ENCODE measurements at places on chromosomes 2 and 18.
A peak's percentile ranks its signal among the peaks of the same experiment; 100 is the strongest.

- DNase-seq = no peak
These were observed 287.0 kb downstream of the SLC8A1 start for GRCh38 chr2:40164736-40165508.

GRCh38 chr2:191691016-191691735 is 13.2 kb downstream of the NABP1 start:
- peak; percentile 49 for DNase-seq

DNA sequence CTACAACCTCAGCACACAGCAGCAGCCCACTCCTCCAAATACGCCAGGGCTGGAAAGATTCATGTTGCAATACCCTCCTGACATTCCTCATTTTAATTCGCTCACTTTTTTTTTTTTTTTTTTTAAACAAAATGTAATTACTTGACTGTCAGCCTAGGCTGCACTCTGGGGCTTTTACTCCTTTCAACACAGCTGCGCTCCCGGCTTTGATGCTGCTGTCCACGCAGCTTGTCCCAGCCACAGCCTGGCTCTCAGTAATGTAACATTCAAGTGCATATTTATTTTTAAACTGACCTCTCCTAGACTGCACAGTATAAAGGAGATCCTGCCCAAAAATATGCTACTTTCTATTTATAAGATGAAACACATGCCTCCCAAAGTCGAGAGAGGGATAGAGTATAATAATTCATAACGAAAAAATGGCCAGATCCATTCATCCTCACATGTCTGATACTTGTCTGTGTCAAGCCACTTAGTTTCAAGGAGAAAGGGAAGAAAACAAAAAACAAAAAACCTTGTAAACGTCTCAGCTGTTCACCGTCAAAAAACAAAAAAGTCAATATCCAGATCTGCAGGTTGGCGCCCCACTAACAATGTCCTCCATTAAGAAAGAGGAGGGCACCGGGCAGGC is 949 bp downstream of the CDC42EP3 start:
- DNase-seq = no peak

- no peak for DNase-seq
These were observed 88.7 kb upstream of the MEIS1 start for GRCh38 chr2:66346231-66346664.

DNA sequence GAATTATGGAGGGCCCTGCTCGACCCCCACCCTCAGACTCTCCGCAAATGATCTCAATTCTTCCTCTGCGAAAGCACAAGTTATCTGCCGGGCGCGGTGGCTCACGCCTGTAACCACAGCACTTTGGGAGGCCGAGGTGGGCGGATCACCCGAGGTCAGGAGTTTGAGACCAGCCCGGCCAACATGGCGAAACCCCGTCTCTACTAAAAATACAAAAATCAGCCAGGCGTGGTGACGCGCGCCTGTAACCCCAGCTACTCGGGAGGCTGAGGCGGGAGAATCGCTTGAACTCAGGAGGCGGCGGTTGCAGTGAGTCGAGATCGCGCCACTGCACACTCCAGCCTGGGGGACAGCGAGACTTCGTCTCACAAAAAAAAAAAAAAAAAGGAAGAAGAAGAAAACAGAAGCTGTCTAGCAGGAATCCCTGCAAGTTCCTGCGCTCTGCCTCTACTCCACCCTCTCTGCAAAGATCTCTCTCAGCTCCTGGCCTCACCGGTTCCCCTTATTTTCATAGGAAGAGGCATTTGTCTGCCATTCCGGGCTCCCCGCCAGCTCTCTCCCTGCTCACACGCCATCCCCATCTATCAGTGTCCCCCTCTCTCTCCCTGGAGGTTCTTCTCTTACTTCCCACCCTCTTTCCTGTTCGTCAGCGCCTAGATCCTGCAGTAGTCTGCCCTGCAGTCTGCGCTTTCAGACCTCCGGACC is 13.5 kb upstream of the COLEC12 start:
- DNase-seq = no peak

DNA sequence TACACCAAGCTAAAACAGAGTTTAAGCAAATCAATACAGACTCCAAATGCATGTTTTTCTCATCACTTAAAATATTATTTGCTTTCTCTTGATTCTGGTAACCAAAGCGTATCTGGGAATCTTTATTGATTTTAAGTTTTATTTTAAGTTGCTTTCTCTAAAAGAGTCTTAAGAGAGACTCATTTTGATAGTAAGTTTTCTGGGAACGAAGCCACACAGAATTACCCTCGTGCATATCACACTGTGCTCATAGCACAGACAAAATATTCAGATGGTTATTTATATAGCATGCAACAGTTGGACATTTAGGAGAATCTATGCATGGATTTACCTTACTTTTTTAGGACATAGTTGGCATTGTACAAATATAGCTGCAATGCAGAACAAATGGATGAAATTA is 597.5 kb upstream of the NRXN1 start:
- DNase-seq = no peak

DNA sequence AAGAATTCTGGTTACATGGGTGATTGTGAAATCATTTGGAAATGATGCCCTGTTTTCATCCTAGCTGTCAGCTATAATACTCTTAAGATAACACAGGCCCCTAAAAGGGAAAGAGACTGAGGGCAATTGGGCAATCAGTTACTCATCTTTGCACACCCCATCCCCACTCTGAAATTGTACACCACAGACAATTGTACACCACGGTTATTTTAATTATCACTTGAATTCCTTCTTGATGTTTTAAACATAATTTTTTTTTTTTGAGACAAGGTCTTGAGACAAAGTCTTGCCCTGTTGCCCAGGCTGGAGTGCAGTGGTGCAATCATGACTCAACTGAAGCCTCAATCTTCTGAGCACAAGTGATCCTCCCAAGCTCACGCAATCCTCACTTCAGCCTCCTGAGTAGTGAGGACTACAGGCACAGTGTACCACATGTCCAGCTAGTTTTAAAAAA is 862.4 kb upstream of the ACVR2A start:
- DNase-seq = no peak

DNA sequence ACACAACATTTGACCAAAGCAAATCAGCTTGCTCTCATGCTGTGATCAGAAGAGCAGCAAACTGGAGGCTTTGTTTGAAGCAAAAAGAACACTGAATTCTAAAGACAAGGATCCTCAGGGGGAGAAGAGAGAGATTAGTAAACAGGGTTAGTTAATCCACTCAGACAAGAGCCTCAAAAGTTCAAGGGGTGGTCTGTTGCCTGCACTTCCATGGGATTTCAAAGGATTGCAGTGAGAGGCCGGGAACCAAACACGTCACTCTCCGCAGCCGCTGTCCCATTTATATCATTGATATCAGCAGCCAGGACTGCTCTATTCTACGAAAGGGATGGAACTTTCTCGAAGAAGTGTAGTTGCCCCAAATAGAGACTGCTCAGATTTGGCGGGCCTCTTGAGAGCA is 97.8 kb upstream of the SP3 start:
- DNase-seq = no peak

GRCh38 chr18:49364821-49365220 is 95.6 kb downstream of the DYM start:
- no peak for DNase-seq

- DNase-seq = no peak
These were observed 191.4 kb downstream of the PDE11A start for GRCh38 chr2:177881008-177881747.

DNA sequence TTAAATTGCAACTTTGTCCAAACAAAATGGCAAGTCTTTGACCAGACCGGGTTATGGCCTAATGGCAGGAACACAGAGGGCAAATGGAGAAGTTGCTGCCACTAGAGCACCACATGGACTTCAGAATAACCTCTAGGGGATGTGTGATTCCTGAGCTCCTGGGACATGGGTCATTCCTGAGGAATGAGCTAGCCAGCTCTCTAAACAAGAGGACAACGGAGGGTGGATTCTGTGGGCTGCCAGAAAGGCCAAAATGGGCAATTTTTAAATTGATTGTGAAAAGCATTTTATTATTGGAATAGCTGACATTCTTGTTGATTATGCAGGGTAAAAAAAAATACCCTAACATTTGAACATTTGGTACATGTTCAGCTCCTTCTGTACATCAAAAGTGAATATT is 109.8 kb upstream of the FZD5 start:
- no peak for DNase-seq

DNA sequence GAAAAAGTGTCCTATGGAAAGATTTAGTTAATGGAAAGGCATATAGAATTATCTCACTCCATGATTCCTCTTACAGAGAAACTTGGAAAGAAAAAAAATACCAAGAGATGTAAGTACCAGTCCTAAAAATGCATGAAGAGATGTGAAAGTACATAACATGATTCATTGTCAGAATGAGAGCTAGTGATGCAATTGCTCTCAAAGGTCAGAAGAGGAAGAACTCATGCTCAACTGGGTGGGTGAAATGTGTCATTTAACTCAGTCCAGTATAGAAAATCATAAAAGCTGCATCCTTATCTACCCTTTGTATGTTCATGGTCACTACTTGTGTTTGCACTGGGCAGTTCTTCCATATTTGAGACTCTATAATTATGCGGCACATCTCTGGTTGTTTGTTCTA is 300.0 kb upstream of the PIK3C3 start:
- no peak for DNase-seq

- DNase-seq = no peak
These were observed 42.3 kb downstream of the TRAK2 start for GRCh38 chr2:201408931-201409330.

DNA sequence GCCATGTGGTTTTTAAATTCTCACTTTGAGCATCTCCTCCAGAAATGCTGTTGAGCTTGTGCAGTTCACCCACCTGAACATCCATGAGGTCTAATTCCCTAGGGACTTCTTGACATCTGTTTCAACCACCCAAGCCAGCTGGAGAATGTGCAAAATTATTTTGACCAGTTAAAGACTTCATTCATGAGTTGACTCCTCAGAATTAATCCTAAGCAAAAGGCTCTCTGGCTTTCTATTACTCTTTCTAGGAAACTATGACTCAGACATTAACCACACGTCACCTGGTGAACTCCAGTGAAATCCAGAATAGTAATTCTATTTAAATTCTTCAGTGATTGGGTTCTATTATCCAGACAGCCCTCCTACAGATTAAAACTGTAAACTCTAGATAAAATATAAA is 247.5 kb downstream of the NBAS start:
- no peak for DNase-seq

DNA sequence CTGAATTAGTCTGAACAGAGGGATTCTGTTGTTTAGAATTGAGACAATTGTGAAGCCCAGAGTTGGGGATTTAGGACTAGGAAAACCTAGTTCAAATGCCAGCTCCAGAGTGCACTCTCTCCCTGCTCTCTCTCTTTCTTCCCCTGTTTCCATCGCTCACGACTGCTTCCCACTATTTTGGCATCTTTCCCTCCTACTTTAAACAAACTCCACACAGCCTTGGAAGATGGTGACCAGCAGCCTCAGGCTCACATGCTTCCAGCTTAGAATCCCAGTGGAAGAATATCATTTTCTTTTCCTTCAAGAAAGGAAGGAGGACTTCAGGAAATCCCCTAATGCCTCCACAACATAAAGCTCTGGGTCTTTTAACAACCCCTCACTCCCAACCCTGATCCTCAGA is 6.1 kb upstream of the DNMT3A start:
- no peak for DNase-seq

GRCh38 chr18:26215247-26215970 is 10.8 kb upstream of the TAF4B start:
- no peak for DNase-seq

- no peak for DNase-seq
These were observed 28.6 kb upstream of the MBOAT2 start for GRCh38 chr2:9032121-9032520.

DNA sequence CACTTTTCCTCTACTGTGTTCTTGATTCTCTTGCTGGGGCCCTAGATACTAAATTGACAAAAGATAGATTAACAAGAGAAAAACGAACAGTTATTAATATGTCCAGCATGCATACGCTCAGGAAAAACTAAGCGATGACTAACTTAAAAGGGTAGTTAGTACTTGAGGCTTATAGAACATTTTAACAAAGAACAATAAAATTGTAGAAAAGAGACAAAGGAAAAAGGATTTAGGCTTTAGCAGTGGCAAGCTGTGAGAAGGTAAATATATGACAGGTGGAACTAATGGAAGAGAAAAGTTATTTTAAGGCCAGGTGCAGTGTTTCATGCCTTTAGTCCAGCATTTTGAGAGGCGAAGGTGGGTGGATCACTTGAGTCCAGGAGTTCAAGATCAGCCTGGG is 75.6 kb downstream of the MRO start:
- DNase-seq = no peak

DNA sequence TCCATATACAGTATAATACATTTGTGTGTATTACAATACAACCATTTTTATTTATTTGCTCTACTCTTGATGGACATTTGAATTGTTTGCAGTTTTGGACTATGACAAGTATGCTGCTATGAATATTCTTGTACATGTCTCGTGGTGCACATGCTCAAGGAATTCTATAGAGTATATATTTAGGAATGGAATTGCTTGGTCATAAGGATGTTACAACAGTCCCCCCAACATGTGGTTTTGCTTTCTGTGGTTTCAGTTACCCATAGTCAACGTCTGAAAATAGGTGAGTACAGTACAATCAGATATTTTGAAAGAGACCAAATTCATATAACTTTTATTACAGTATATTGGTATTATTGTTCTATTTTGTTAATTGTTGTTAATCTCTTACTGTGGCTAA is 24.1 kb upstream of the PLEKHM3 start:
- no peak for DNase-seq

GRCh38 chr2:130720528-130720927 is 8.3 kb upstream of the GPR148 start:
- DNase-seq = no peak

GRCh38 chr18:66778048-66778447 is 174.2 kb upstream of the CDH19 start:
- DNase-seq = no peak

DNA sequence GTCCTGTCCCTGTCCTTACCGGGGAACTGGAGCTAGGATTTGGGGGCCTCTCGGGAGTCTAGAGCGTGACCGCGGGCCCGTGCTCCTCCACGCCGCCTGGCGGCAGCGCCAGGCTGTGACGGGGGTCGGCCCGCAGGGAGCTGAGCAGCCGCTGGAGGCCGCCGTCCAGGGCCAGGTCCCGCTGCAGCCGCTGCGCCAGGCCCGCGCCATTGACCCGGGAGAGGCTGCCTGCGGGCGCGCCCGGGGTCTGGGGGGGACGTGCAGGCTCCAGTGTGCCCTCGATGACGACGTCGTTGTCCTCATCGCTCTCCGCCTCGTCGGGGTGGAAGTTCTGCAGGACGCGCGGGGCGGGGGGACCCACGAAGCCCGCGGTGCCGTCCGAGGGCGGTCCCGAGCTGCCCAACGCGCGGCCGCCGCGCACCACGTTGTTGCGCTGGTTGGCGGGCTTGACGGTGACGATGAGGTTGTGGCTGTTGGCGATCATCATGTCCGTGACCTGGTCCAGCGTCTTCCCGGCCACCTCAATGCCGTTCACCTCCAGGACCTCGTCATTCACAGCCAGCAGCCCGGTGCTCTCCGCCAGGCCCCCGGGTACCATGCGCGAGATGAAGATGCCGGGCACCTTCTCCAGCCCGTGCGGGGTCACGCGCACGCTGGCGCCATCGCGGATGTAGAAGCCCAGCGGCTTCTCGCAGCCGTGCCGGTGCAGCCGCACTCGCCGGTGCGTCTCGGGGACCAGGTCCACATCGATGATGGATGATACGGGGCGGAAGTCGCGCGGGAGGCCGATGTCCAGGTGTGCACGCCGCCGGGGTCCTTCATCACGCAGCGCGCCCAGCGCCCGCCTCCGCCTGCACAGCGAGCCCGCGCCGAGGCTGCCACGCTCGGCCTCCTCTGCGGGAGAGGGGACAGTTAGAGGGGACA is 50.9 kb downstream of the ADNP2 start:
- DNase-seq = no peak

GRCh38 chr2:2879781-2880180 is 497.8 kb downstream of the EIPR1 start:
- no peak for DNase-seq
